ENCODE measurements at places on chromosomes 11 and 22.
A peak's percentile ranks its signal among the peaks of the same experiment; 100 is the strongest.

- no peak for DNase-seq
Measured at GRCh38 chr11:46564459-46564858, 29.4 kb downstream of the AMBRA1 start.

GRCh38 chr22:36546092-36546804 is 17.3 kb upstream of the EIF3D start:
- DNase-seq: peak; percentile 23

- DNase-seq: no peak
Measured at GRCh38 chr22:35335936-35336781, 36.5 kb downstream of the TOM1 start.

DNA sequence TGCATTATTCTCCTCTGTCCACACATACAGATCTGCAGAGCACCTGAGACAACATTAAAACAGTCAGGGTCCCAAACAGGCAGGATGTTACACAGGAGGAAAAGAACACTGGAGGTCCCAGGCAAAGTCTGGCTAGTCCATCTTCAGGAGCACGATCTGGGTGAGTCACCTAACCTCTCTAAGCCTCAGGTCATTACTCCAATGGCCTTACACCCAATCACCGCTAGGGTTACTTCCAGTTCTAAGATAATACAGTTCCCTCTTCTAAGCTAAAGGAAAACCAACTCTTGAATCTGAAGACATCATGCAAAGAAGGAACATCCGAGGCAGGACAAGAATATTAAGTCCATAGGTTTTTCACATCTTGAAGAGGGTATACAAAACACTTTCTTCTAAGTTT is 24.5 kb downstream of the ASCC2 start:
- DNase-seq: no peak

GRCh38 chr11:17602105-17603001 is 55.3 kb downstream of the OTOG start:
- DNase-seq: no peak

GRCh38 chr11:124788521-124788920 is 11.7 kb downstream of the MSANTD2 start:
- no peak for DNase-seq

- DNase-seq: no peak
Measured at GRCh38 chr22:30609260-30610185, 2.5 kb downstream of the TCN2 start.

DNA sequence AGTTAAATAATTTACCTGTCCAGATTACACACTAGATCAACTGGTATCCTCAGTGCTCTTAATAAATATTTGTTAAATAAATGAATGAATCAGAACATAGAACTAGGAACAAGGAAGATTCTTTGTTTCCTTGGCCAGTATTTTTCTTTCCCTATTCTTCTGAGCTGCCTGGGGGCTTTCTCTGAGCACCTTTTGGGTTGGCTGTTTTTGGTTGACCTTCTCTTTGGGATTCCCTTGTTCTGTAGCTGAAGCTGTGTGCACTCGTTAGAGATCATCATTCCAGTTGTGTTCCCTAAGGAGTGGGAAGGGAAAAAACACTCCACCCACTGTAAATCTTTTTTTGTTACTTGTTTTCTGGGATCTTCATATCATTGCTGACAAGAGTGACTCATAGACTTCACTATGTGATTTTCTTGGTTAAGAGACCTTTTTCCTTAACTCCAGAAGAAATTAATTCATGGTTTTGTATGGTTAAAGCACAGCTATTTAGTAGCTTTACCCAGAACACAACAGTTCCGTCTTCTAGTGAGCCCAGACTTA is 84.3 kb downstream of the STIM1 start:
- no peak for DNase-seq

DNA sequence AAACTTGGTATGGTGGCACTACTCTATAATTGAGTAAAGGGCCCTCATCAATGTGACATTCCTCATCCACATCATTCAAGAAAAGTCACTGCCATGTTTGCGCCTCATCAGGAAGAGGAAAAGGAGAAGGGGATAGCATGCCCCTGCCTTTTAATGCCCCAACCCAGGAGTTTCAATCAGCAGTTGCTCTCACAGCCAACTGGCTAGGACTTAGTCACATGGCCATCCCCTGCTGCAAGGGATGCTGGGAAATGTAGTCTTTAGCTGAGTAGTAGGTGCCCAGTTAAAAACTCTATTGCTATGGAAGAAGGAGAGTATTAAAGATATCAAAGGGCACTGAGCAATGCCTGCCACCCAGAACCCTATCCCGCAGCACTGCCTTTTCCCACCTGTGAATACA is 10.9 kb upstream of the CCND1 start:
- DNase-seq: no peak

GRCh38 chr11:133500435-133500834 is 31.9 kb downstream of the OPCML start:
- DNase-seq: no peak

DNA sequence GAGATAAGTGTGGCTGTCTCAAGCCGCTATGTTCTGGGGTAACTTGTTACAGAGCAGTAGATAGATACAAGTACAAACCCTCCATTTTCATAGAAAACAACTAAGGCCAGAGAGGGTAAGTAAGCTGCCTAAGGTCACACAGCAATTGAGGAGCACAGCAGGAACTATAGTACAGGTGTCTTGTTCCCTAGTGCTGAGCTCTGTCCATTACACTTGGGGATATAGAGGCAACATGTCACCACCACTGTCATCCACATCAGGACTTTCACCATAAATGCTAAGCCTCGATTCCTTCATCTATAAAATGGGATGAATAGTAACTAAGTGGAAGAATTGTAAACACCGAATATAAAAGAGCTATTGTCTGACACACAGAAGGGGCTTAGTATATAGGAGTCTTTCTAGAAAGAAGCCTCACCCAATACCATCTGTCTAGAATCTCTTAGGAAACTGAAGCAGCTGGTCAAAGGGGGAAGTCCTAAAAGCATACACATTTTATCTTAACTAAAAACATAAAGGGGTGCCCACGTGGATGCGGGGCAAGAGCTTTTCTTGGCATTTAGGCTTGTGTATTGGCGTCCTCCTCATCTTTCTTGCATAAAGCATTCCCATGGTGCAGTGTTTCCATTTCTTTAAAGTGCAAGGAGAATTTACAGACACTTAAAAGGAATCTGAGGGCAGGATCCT is 93.8 kb upstream of the ALX4 start:
- no peak for DNase-seq

- DNase-seq: no peak
Measured at GRCh38 chr22:28027453-28028448, 108.7 kb upstream of the PITPNB start.

GRCh38 chr22:48100685-48101417 is 1338.4 kb downstream of the TBC1D22A start:
- no peak for DNase-seq
